ENCODE measurements at places on chromosomes 1 and 21. TPM values are rescaled to one million over a fixed set of nuclear protein-coding genes. Genes with fewer than 3 reads are reported as not detected.

DNA sequence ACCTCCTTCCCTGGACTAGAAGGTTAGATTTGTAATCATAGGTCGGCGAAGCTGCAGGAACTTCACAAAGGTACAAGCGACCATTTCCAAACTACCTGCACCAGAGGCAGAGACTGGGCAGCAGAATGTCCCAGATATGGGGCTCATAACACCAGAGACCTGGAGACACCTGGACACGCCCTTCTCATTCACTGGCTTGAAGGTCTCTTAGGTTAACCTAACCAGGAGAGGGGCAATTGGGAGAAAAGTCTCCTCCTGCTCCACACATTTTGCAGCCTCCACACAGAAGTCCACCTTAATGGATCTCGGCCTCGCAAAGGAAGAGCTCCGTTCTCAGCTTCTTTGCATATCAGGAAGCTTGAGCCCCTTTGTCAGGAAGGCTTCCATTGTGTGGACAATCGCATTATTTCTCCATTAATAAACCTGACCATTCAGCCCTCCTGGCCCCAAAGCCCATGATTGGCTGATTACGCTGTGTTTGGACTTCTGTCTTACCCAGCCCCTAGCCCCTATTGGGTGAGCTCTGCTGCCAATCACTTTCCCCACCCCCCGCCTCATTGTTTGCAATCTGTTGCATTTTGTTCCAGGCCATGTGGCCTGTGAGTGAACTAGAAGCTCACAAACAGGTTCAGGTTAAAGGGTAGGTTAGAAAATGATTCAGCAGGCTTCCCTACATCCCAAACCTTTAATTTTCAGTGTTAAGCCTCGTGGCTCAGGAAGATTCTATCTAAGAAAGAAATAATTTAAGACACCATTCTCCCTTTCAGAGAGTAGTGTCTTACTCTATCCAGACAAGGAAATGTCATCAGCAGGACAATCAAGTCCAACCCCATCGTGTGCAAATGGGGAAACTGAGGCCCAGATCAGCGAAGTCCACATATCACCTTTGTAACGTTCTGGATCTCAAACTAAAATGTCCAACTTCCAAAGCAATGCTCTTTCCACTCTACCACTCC, 2.8 kb downstream of the MYCL start:
- DNase-seq: peak; percentile 14

DNA sequence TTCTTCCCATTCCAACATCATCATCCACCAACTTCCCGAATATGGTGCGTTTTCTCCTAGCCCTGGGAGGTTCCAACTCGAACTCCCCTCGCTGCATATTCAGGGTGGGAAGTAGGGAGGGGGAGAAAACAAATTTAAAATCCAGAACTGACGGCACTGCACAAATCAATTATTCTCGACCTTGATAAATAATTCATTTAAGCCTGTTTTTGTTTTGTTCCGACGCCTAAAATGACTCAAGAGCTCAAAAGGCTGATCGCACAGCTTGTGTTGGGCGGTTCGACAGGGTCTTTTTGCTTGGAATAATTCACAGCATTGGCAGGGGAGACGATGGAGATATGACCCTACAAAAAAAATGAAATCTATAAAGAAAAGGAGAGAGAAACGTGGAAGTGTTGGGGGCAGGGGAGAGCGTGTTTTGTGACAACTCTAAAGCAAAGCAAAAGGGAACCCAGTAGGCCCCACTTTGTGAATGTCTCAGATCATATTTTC, 3.1 kb upstream of the BARHL2 start:
- no peak for DNase-seq

GRCh38 chr1:208781391-208782045, 537.3 kb upstream of the PLXNA2 start:
- DNase-seq: no peak

DNA sequence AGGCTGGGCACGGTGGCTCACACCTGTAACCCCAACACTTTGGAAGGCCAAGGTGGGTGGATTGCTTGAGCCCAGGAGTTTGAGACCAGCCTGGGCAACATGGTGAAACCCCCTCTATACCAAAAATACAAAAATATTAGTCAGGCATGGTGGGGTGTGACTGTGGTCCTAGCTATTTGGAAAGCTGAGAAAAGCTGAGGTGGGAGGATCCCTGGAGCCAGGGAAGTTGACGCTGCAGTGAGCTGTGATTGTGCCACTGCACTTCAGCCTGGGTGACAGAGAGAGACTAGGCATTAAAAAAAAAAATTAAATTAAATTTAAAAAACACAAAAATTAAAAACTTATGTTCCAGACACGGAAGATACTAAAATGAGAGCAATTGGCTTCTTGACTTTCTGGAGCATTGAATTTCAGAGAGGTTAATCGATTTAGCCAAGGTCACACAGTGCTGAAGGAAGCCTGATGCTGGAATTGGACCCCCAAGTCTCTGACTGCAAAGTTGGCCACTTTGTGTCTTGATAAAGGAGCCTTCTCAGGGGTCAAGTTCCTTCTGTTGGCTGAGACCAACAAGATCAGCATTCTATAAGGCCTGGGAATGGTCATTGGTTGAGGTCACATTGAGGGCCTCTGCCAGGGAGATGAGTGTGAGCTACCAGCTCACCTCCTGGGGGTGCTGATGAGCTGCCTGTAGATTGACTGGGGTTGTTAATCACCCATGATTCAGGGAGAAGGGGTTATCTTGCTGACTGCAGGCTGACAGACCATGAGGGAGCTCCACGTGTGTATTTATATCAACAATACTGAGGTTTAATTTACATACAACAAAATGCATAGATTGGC, 54.3 kb downstream of the RPS6KA1 start:
- DNase-seq: no peak

- no peak for DNase-seq
These were observed 56.4 kb upstream of the RUNX3 start for GRCh38 chr1:24986372-24986965.

DNA sequence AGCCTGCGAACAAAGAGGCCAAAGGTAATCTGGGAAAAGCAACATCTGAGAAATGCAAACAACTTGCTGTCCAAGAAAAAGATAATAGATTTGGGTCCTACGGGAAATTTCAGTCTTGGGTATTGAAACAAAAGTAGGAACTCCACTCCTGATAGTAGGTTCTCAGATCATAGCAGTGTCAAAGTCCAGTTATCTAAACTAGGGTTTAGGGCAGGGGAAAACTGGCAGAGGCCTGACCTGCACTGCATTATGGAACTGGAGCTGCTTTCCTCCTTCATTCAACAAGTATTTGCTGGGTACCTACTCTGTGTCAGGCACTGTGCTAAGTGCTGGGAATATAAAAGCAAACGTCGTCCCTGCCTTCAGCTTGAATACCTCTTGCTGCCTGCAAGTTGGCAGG, 60.7 kb upstream of the NGF start:
- no peak for DNase-seq

GRCh38 chr21:43766734-43767497, 9.2 kb downstream of the CSTB start:
- no peak for DNase-seq

DNA sequence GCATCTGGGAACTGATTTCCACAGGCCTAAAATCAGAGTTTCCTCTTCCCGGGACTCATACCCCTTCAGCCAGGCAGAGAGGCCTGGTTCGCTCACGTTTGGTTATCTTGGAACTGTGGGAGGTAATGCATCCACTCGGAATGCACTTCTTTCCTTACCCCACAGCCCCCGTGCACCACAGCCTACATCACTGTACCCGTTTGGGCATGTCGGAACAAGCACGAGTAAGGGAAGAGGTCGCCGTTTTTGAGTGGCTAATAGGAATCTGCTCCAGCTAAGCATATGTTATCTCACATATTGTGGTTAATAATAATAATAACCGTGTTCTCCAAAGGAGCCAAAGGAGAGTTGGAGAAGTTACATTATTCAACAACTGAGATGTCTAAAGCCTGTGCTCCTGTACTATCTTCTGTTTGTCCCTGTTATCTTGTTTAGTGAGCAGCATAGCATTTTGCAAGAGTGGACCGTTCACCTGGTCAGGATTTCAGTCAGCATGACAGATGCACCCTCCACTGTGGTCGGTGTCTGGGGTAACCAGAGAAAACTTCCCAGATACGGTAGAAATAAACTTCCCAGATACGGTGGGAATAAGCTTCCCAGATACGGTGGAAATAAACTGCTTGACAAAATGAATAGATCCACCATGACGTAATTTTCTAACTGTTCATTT, 198.6 kb downstream of the SDCCAG8 start:
- no peak for DNase-seq

DNA sequence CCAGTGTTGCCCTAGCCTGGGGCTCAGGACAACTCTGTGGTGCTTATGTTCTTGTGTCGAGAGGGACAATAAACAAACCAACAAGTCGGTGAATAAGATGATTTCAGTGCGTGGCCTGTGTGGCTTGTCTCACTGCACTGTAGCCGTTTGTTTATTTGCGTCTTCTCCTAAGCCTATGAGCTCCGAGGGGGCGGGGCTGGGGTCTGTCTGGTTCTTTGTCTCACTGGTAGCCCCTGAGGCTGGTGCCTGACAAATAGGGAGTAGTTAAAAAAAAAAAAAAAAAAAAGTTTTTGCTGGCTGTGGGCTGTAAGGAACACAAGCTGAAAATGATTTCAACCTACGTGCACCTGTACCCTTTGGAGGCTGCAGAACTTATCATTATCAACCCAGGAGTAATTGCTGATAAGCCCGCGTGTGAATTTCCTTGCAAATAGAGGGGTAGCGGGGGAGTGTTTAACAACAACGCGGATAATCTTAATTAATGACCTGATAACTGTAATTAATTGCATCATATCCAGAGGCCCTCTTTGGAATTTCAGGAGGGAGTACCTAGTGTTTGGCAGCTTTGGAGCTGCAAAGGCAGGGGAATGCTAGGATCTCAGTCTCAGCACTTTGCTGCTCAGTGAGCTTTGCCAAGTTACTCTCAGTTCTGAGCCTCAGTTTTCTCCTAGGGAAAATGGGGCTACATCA, 925 bp upstream of the ARHGEF10L start:
- no peak for DNase-seq

GRCh38 chr1:202631076-202631923, 79.0 kb downstream of the SYT2 start:
- no peak for DNase-seq

GRCh38 chr1:201715801-201716741, 112.9 kb upstream of the IPO9 start:
- DNase-seq: no peak

GRCh38 chr1:6471970-6472368, 6.0 kb upstream of the TNFRSF25 start:
- DNase-seq: no peak

- no peak for DNase-seq
These were observed 48.9 kb downstream of the CNIH3 start for GRCh38 chr1:224665016-224665415.

- DNase-seq: no peak
These were observed 166.3 kb downstream of the CAMTA1 start for GRCh38 chr1:6951536-6951935.

Gene AIRE
- total RNA-seq: not detected

Gene GJA8
- not detected for total RNA-seq

Gene SLC45A3
- total RNA-seq: 2.1 TPM

Gene NUAK2
- 0.57 TPM for total RNA-seq

Gene NBPF4
- not detected for total RNA-seq

Gene KRTAP10-2
- not detected for total RNA-seq

Gene RAVER2
- total RNA-seq: 22.2 TPM

Gene C8A
- not detected for total RNA-seq

Gene WDR64
- not detected for total RNA-seq

Gene C1orf167
- total RNA-seq: 6.8 TPM
